ENCODE measurements at places on chromosomes 1 and 21. TPM values are rescaled to one million over a fixed set of nuclear protein-coding genes. Genes with fewer than 3 reads are reported as not detected.

C1QB gene
- 0.33 TPM for total RNA-seq

DNA sequence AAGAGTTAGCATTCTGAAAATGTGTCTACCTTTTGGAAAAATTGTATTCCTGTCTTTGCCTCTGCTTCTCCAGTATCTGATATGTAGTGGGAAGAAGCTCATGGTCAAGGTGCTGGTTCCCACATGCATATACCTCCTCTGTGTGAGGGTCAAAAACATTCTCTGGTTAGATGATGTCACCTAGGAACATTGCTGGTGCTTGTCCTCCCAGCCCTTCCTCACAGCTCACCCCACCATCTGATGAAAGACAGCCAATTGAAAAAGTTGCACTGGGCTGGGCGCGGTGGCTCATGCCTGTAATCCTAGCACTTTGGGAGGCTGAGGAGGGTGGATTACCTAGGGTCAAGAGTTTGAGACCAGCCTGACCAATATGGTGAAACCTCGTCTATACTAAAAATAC is 154.4 kb downstream of the NR5A2 start:
- H3K27ac ChIP-seq = no peak overlapping the region
- no peaks in the 10 kb centered on the region for H3K36me3 ChIP-seq

NR1I3 gene
- total RNA-seq = not detected

ZFP69B gene
- 11.6 TPM for total RNA-seq

GRCh38 chr1:204384636-204385352 is 25.1 kb upstream of the PLEKHA6 start:
- no peak overlapping the region for H3K27ac ChIP-seq
- no peak overlapping the region for H3K4me3 ChIP-seq
- no peak for DNase-seq
- H3K4me1 ChIP-seq = no peaks in the 10 kb centered on the region
- 0 out of 2 replicates have a peak, but pooled peaks cover 5% of the 10 kb centered on the region for H3K27me3 ChIP-seq

ACAP3 gene
- total RNA-seq = 30.7 TPM

GRCh38 chr1:184242507-184242943 is 144.3 kb upstream of the C1orf21 start:
- H3K27ac ChIP-seq = no peak overlapping the region
- H3K27me3 ChIP-seq = no peaks in the 10 kb centered on the region
- no peaks in the 10 kb centered on the region for H3K4me1 ChIP-seq
- H3K4me3 ChIP-seq = no peak overlapping the region

DNA sequence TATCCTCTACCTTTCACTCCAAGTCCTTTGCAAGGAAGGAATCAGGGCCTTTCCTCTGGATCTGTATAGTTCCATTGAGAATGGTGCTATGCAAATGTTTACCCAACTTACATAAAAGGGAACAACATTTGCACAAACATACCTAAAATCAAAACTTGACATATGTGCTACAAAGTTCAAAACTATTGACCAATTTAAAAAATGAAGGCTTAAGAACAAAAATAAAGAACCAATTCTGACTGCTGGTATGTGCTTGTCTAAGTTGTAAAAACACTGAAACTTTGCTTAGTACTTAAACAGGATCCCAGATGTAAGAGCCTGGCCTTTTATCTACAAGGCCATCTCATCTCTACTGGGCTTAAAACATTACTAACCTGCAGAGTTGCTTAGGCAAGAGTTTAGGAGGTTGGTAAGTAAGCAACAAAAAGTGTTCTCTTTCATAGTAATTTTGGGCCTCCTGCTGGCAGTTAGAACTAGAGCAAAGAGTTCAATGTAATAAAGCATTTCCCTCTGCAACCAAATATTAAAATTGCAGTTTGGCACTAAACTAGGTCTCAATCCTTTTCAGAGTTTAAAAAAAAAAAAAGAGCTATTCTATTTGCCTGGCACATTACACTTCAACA is 2.0 kb downstream of the SCMH1 start:
- peaks cover 36% of the 10 kb centered on the region for H3K4me1 ChIP-seq
- H3K27me3 ChIP-seq = no peaks in the 10 kb centered on the region
- H3K27ac ChIP-seq = peak overlapping the region; percentile 93
- no peak overlapping the region for H3K4me3 ChIP-seq
- no peaks in the 10 kb centered on the region for H3K36me3 ChIP-seq

PDZK1IP1 gene
- total RNA-seq = not detected

E2F2 gene
- total RNA-seq = 9.5 TPM

DNA sequence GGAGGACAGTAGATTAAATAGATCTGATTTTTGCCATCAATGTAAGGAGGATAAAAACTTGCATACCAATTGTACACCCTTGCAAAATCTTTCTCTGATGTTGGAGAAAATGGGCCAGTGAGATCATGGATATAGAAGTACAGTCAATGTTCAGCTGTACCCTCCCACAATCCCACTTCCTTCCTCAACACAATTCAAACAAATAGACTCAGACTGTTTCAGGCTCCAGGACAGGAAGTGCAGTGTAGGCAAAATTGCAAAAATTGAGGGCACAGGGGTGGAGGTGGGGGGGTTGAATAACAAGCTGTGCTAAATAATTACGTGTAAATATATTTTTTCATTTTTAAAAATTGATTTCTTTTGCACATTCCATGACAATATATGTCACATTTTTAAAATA is 3.9 kb upstream of the IFI44 start:
- DNase-seq = no peak
- H3K27me3 ChIP-seq = no peaks in the 10 kb centered on the region
- H3K4me1 ChIP-seq = no peaks in the 10 kb centered on the region
- H3K36me3 ChIP-seq = no peaks in the 10 kb centered on the region

Measured in Panc1 (cell line).